Stimulated activated CD8-positive, alpha-beta memory T cell treated with anti-CD3 and anti-CD28 coated beads, Interleukin-7, amount 100 ng/mL, for 24 hours (primary cell): ENCODE measurements at places on chromosomes 2 and 18.

DNA sequence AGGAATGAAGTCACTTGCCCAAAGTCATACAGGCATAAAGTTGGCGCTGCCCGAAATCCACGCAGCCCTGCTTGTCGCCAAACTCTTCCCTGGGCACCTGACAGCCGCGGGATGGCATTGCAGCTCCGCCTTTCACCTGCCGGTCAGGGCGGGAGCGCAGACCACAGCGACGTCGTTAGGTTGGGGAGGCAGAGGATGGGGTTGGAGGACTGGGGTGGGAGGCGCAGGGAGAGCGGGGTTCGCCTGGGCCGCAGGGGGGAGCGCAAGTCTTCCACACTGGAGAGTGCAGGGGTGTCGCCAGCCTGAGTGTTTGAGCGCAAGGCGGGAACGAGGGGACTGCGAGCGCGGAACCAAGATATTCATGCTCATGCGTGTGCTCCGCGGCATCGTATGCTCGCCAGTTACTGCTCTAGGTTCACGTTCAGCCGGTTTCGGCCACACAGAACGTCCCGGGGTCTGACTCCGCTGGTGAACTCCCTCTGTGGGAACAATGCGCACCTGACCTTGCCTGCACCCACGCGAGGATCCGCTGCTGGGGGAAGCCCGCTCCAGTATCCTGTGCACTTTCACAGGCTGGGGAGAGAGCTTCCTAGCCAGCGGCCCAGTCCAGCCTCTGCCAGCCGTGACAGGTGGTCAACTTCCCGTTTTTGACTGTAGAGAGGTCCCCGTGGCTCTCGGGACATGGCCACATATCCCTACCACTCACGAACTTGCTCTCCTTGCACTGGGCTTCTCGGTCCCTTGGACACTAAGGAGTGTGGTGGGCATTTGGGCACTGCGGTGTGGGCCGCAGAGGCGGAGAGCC, 767 bp upstream of the NPPC start:
- DNase-seq = no peak

DNA sequence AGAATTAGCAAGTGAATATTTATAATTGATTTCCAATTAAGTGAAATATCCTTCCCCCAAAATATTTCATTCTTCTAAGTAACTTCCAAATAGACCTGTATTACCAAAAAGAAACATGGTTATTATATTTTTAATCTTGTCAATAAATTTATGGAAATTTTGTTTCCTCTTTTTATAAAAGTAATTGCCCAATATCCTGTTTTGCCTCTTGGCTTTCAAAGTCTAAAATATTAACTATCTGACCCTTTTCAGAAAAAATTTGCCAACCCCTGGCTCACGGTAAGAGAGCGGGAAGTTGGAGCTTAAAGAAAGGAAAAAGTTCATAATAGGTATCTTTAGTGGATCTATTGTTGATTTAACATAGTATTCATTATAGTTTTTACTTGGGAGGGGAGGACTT, 20.4 kb upstream of the SANBR start:
- no peak for DNase-seq

- no peak for DNase-seq
These were observed 41.0 kb upstream of the EPC2 start for GRCh38 chr2:148603562-148603920.

- no peak for DNase-seq
These were observed 79.6 kb upstream of the LCLAT1 start for GRCh38 chr2:30367232-30368070.

- no peak for DNase-seq
These were observed 8.4 kb downstream of the ARL4C start for GRCh38 chr2:234488486-234488885.

DNA sequence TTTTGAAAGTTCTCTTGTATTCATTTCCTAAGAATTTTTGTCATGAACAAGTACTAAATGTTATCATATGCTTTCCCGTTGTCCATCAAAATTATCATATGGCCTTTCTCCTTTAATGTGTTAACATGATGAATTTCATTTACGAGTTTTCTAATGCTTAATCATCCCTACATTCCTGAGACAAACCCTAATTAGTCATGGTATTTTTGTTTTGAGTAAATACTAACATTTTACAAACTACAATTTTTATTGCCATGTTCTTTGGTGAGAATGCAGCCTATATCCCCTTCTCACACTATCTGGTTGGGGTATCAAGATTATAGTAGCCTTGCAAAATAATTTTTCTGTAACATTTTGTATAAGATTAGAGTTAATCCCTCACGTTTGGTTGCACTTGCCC, 14.5 kb downstream of the SMAD2 start:
- no peak for DNase-seq

DNA sequence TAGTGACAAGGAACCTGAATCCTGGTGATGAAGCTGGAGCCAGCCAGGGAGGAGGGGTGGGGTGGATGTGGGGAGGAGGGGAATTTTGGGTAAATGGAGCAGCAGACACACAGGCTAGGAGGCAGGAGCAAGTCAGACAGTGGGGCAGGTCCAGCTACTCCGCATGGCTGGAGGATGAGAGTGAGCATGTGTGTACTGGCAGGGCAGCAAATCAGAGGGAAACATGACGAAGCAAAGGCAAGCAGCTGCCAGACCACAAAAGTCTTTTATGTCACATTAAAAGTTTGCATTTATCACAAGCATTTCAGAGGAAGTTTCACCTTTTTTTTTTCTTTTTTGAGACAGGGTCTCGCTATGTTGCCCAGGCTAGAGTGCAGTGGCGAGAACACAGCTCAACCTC, 11.9 kb upstream of the KIDINS220 start:
- DNase-seq = no peak

DNA sequence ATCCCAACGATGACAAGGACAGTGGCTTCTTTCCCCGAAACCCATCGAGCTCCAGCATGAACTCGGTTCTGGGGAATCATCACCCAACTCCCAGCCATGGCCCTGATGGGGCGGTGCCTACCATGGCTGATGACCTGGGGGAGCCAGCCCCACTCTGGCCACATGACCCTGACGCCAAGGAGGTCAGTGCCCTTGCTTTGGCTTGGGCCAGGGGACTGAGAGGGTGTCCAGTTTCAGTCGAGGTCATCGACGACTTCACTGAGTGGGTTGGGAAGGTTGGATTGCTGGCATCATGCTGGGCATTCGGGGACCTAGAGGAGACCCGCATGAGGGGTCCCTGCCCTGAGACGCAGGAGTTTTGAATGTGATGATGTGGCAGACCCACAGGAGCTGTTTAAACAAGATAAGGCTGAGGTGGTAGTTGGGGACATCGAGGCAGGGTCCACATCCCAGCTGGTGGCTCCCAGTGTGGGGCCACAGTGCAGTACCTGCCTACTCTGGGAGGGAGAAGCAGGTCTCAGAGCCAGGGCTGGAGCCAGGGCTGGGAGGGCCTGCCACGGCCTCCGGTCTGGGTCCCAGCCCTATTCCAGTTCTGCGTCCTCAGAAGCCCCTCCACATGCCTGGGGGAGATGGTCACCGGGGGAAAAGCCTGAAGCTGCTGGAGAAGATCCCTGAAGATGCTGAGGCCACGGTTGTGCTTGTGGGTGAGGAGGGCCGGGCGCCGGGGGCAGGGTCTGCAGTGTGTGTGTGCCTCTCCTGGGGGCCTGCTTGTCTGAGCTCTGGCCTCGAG, 6.0 kb downstream of the SLC4A3 start:
- no peak for DNase-seq

- no peak for DNase-seq
These were observed 488.4 kb downstream of the ADCYAP1 start for GRCh38 chr18:1392865-1393734.
